RWPE1 (cell line): ENCODE measurements at places on chromosomes 2 and 18.

- DNase-seq, result no peak
Observed at GRCh38 chr2:76808732-76809131, 713.4 kb downstream of the LRRTM4 start.

DNA sequence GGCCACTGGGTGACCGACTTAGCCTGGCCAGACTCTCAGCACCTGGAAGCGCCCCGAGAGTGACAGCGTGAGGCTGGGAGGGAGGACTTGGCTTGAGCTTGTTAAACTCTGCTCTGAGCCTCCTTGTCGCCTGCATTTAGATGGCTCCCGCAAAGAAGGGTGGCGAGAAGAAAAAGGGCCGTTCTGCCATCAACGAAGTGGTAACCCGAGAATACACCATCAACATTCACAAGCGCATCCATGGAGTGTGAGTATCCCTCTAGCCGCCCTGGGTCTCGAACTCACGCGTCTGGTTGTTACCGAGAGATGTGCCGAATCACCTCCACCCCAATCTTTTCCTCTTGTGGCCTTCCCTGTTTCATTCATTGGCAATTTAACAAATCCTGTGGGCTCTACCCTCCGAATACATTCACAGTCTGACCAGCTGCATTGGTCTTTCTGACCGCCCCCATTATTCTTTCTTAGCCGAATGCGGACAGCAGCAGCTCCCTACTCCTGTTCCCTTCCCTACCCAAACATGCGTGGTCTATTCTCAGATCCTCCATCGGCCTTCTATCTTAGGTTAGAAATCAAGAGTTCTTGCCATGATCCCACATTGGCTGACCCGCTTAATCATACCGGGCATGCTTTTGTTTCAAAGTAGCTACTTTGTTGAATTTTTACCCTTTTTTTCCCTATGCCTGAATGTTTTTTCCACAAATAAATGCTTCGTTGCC is 631 bp downstream of the RPL31 start:
- no peak for DNase-seq

DNA sequence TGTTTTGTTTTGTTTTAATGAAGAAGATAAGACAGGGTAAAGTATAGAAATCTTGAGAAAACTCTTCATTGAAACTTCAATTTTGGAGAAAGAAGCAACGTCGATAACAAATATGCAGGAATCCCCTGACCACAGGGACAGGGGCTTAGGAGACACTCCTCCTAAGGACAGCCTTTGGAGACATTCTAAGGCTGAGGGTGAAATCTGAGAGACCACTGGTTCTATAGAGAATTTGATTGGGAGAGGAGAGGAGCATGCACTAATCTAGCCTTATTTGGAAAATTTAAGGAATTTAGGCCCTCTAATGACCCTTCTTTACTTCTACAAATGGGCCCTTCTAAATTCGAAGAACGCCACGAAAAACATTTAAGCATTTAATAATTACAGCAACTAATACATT is 207.6 kb downstream of the PPP1R1C start:
- no peak for DNase-seq

DNA sequence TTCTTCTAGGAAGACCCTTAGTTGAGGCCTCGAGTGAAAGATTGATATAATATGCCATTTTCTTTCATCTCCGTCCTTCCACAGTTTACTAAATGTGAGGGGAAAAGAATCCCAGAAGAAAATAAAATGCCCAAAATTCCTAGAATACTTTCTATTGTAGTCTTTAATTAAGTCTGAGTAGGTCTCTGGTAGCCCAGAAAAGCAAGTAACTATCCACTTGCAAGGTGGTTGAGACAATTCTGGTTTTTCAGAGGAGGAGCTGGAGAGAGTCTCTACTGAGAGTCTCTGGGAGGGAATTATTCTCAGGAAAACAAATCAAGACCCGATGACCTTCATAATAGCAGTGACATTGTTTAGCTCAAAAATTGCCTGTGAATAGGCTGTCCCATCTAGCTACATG is 63.9 kb upstream of the TTC39C start:
- no peak for DNase-seq

DNA sequence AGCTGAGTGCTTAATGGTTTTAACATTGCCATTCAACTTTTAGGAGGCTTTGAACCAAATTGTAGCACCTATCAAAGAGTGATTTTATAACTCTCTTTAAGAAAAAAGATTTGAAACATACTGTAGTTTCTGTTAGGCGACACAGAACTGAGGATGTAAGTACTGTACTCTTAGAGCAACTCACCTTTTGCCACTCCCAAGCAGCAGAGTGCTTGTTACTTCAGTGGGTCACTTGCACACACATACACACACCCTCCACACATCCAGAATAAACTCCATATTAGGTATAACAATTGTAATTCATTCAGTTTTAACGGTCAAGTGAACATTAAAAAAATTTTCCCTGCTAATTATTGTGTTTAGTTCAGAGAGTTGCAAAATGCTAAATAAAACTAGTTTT is 118.3 kb downstream of the CAMKMT start:
- no peak for DNase-seq

- peak; percentile 59 for DNase-seq
Observed at GRCh38 chr2:55887901-55888624, 35.5 kb downstream of the EFEMP1 start.

DNA sequence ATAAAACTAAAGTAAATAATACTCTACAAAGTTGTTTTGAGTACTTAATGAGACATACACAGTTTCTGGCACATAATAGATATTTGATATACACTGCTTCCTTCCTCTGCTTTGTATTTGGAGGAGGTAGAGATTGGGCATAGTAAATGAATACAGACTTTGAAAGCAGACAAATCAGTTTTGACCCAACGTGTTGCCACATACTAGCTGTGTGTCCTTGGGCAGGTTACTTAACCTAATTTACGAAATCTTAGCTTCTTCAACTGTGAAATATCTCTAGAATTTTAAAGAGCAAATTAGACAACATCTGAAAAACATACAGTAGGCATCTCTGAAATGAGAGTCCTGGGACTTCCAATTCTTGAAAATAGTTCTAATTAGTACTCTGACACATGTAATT is 425.4 kb downstream of the TGIF1 start:
- DNase-seq, result no peak

GRCh38 chr2:8849327-8849726 is 11.9 kb upstream of the KIDINS220 start:
- no peak for DNase-seq
